T-helper 2 cell (primary cell): ENCODE measurements at places on chromosomes 13 and 19.

DNA sequence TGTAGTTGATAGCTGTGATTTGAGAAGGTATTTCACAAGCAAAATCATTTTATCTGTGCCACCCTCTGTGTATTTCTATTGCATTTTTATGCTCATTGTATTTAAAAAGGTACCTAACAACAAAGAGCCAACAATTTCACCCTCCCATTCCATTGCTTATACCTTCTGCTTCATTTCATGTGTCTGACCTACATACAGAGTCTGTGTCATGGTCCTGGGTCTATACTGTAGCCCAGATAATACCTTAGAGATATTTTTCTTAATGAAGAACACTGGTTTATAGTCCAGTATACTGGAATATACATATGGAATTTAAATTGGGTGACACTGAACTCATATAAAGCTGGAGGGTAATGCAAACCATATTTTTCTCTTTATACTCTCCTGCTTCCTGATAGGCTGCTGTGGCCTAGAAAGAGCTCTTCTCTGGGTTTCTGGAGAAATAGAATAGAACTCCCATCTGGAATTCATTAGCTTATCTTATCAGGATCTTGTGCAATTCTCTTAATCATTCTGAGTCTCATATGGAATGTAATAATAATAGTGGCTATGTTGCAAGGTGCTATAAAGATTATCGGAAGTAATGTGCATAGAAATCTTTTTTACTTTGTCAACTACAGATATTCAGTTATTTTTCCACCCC is 31.8 kb upstream of the SPART start:
- DNase-seq, result no peak

DNA sequence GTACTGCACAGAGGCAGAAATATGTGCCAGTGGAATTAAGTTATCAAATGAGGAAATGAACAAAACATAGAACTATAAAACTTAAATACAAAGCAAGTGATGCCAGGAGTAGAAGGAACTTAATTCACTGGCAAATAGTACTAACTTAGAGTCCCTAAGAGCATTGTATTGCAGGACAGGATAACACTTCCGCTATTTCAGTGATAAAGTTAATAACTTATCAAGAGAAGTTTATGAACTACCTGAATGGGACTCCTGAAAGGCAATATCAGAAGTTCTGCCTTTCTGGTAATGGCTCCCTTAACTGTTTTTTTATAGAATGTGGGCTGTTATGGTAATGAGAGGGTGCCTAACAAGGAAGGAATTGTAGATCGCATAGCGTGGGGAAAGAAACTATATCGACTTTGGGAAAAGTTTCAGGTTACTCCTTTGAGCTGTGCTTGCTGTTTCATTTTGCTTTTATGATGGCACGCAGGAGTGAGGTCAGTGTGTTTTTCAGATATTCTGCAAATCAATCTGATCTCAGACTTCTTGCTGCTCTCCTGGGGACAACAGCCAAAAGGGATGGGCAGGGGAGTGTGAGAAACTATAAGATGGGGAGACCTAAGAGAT is 95.3 kb upstream of the MLNR start:
- no peak for DNase-seq

DNA sequence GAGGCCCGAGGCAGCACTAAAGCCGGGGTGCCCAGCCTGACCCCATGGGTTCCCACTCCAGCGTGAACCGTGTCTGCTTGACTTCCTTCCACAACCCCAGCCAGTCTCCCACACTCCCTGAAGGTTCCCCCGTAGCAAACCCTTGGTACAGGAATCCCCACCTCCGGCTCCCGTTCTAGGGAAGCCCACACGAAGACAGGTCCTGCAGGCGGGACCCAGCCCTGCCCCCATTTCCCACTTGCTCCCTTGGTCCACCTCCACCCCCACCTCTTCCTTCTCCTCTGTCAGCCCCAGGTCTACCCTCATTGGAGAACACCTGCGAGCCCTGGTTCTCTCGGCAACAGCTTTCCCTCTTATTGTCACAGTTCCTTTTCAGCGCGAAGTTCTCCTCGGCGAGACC is 23.9 kb downstream of the C19orf81 start:
- DNase-seq, result no peak

DNA sequence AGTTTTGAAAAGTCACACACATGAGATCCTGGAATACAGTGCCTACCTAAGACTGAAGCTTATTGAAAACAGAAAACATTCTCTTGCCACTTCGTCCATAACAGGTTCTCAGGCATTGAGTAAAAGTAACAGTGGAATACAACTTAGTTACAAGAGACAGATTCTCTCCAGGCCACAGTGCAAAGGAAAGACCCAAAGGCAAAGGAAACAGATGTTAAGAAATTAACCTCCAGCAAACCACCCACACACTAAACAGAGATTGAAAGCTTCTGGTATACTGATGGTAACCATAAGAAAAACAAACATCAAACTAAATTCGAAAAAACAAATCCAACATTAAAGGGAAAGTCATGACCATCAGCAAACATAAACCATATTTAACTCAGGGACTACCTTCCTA is 914.7 kb downstream of the SLITRK5 start:
- DNase-seq, result no peak

DNA sequence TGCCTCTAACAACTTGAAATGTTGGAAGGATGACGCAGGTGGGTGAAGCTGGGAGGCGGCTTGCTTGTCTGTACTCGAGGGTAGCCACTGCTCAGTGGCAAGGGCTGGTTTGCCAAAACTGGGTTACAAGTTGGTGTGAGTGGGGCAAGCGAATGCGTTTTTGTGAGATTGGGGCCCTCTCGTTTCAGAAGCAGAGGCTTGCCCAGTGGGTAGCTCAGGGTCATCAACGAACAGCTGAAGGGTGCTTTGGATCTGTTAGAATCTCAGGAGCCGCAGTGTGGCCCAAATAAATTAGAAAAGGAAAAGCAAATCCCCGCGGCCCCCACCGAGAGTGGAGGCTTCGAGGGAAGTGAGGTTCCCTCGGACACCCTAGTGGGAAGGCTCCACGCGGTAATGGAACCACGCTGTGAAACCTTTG is 7.3 kb downstream of the ATP4B start:
- DNase-seq, result no peak

GRCh38 chr13:33487575-33488243 is 202.2 kb upstream of the STARD13 start:
- no peak for DNase-seq

DNA sequence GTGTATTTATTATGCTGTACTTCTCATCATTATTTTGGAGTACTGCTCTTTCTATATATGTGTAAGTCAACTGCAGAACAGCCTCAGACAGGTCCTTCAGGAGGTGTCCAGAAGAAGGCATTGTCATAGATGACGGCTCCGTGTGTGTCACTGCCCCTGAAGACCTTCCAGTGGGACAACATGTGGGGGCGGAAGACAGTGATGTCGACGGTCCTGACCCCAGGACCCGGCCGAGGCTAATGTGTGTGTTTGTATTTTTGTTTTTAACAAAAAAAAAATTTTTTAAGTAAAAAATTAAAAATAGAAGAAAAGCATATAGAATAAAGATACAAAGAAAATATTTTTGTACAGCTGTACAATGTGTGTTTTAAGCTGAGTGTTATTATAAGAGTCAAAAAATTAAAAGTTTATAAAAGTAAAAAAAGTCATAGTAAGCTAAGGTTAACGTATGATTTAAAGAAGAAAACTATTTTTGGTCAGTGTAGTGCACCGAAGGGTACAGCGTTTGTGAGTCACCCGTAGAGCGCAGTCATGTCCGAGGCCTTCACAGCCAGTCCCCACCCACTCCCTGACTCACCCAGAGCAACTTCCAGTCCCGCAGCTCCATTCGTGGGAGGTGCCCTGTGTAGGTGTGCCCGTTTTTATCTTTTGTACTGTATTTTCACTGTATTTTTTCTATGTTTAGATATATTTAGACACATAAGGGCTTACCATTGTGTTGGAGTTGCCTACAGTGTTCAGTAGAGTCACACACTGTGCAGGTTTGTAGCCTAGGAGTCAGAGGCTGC is 42.2 kb upstream of the SPACA7 start:
- no peak for DNase-seq

GRCh38 chr19:34962687-34963572 is 1.1 kb downstream of the ZNF792 start:
- peak; percentile 25 for DNase-seq

DNA sequence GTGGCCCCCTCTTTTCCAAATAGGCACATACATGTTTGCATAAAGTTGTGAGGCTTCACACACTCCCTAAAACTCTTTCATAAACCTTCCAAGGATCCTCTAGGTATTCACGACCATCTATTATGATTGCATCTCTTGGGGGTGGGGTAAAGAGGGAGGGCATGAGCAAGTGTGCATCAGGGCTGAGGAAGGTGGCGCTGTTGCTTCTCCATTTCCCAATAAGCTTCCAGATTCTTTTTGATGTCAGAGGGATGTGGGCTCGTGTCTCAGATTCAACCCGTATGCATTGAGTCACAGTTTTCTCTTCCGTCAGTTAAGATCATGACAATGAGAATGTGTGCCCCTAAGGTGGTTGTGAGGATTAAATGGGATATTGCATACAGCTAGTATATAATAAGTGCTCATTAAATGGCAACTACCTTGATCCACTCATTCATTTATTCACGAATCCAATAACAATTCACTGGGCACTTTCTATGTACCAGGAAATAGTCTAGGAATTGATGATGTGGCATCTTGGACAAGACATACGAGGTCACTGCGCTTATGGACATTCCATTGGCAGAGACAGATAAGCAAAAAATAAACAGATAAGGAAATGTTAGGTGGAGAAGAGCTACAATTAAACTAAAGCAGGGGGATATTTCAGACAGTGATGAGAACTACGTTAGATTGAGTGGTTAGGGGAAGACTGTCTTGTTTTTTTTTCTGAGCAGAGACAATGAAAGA is 10.3 kb downstream of the CYP2B6 start:
- no peak for DNase-seq

GRCh38 chr19:49546825-49547565 is 19.2 kb downstream of the RCN3 start:
- peak; percentile 42 for DNase-seq

GRCh38 chr13:112648101-112648500 is 41.7 kb upstream of the ATP11A start:
- DNase-seq, result no peak

- DNase-seq, result no peak
Observed at GRCh38 chr13:70694996-70695715, 586.9 kb upstream of the KLHL1 start.

DNA sequence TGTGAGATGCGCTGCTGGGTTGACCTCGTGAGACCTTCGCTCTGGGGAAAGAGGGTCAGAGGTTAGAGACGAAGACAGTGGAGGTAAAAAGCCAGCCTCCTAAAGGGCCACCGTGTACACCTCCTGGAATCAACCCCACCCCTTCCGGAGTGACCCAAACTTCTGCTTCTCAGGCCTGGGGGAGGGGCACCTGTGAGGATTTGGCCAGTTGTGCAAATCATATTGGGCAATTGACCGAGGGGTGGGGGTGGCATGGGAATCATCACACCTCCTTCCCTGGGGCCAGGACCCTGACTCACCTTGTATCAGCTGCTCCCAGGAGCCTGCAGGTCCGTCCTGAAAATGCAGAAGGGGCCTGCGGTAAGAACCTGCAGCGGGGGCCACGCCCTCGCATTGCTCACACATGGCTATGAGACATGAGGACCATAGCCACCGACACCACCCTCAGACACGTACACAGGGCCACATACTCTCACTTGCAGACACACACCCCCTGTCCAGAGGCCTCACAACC is 2.8 kb downstream of the TNFSF14 start:
- peak; percentile 38 for DNase-seq

DNA sequence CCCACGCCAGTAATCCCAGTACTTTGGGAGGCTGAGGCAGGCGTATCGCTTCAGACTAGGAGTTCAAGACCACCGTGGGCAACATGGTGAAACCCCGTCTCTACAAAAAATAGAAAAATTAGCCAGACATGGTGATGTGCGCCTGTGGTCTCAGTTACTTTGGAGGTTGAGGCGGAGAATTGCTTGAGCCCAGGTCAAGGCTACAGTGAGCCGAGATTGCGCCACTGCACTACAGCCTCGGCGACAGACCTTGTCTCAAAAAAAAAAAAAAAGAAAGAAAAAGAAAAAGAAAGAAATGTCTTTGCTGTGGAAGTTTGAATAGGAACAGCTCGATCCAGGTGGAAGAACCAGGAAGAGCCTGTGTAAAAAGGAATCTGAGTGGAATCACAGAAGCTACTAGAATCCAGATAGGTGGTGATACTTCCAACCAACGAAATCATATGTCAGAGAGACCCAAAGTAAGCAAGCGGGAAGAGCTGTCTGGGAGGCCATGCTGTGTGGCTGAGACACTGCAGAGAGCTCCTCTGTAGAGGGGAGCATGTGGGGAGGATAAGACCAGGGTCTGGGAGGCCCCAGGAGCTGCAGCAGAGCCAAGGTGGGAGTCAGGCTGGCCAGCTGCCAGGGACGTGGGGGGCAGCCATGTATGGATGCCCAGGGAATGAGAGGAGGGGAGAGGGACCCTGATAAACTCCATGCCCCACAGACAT is 21.1 kb downstream of the LATS2 start:
- no peak for DNase-seq

DNA sequence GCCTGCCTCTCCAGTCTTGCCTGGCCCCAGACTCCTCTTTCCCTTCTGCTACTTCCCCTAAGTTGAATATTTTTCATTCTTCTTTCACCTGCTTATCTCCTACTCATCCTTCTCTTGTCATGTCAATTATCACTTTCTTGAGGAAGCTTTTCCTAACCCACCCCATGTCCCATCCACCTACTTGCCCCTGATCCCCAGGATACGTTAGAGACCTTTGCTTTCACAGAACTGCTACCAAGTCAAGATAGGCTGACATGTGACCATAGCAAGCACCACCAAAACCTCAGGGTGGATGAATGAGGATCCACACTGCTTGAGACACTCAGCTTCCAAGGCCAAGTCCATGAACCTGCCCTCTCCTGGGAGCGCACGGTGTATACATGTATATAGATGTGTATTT is 131.5 kb downstream of the DNAJC15 start:
- no peak for DNase-seq

- DNase-seq, result peak; percentile 64
Observed at GRCh38 chr19:14349426-14349825, 31.8 kb upstream of the ADGRE5 start.

DNA sequence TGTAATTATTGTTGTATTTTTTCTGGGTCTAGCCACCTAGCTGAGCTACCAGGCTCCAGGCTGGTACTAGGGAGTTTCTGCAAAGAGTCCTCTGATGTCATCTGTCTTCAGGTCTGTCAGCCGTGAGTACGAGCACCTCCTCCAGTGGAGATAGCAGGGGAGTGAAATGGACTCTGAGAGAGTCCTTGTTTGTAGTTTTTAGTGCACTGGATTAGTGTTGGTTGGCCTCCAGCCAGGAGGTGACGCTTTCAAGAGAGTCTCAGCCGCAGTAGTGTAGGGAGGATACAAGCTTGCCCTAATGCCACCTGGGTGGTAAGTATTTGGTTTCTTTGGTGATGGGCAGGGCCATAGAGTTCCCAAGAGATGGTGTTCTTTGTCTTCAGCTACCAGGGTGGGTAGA is 384.8 kb downstream of the SLC7A1 start:
- DNase-seq, result no peak

DNA sequence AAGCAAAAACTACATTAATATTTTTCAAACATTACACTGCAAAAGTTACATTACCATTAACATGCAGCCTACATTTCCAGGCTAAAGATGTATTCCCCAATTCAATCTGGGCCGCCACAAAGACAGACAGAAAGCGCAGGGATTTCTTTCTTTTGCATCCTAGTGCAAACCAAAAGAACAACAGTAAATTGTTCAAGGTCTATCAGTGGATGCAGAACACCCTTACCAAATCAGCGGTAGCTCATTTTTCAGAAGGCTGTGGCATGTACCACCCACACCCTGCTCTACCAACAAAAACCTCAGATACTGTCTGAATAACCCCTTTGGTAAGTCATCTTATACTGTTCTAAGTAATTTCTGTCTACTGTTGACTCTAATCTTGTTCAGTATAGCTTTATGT is 3.6 kb downstream of the TPT1 start:
- DNase-seq, result no peak
